SJSA1 (cell line): ENCODE measurements at places on chromosomes 2 and 18. TPM values are rescaled to one million over a fixed set of nuclear protein-coding genes. Genes with fewer than 3 reads are reported as not detected.

DNA sequence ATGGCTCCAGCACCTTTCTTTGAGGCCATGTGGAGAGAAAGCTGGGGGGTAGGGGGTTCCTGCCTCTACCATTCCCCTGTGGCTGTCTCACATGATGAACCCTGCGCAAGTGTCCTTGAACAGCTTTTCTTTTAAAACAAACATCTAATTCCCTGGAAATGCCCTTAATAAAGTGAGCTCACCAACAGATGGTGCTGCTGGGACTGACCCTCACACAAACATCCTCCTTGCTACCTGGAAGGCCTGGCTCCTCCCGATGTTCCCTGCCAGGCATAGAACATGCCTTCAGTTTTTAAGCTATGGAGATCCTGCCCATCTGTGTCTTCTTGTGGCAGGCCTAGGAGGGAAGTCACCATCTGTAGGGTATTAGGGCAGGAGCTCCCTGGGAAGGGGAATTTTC lies 60.7 kb upstream of the GATA6 start:
- peak; percentile 3 for DNase-seq

DNA sequence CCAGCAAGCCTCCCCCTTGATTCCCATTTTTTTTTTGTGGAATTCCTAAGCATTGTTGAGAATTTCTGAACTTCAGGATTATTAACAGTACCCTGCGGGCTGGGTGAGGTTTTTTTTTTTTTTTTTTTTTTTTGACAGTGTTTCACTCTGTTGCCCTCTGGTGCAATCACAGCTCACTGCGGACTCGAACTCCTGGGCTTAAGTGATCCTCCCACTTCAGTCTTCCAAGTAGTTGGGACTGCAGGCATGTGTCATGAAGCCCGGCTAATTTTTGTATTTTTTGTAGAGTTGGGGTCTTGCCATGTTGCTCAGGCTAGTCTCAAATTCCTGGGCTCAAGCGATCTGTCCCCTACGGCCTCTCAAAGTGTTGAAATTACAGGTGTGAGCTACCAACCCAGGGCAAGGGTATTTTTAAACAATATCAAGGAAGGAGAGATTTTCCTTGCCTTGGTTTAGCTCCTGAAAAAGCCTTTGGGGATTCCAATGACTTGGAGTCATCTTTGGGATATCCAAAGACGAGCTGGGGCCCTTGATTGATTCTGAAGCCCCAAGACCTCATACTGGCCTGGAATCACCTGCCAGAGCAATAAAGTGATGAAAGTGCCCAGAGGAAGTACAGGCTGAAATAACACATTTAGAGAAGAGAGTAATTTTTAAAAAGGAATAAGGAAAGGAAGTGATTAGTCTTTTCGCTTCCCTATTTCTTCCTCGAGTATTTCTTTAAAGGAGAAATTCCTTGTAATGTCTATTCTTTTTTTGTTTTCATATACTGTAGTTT lies 240.2 kb downstream of the TGIF1 start:
- no peak for DNase-seq

DNA sequence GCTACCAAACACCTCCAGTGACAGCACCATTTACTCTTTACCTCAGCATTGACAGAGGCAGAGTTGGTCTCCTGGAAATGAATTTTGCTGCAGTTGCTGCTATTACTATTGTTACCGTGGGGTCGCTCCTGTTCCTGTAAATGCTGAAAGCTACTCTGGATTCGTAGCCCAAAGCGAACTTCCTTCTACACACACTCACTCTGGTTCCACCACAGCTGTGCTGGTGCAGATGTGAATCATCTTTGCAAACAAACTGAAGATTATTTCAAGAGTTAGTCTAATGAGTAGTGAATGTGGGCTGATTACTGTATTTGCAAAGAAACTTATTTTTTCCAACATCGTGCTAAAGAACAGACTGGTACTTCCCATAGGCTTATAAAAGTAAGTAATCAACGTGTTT lies 304.0 kb downstream of the LPIN1 start:
- peak; percentile 79 for DNase-seq

DNA sequence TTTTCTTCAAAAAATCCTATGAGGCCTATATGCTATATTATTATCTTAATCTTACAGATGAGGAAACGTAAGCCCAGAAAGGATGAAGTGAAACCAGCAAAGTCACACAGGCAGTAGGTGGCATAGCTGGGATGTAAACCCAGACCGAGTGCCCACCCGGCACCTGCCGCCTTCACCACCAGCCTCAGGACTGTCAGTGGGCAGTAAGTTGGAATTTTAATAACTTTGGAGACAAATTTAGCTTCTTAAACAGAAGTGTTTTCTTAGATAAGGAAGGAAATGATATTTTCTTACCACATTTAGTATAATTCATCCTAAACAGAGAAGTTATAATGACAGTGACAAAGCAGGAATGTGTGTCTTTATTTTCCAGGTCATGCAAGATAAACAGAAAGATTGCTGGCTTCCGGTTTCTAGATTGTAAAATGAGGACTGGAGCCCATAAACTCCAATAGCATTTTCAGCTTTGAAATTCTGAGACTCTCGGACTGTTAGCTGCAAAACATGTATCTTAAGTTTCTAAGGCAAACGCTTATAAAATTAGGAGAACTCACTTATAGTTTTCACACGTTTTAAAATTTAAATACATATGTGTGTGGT lies 59.3 kb downstream of the CD8B2 start:
- no peak for DNase-seq

- DNase-seq, result no peak
Observed at GRCh38 chr2:154452471-154452870, 246.0 kb upstream of the KCNJ3 start.

GRCh38 chr2:167181134-167181533 lies 292.9 kb downstream of the XIRP2 start:
- DNase-seq, result peak; percentile 23

- DNase-seq, result no peak
Observed at GRCh38 chr18:11105463-11105862, 43.9 kb downstream of the PIEZO2 start.

DNA sequence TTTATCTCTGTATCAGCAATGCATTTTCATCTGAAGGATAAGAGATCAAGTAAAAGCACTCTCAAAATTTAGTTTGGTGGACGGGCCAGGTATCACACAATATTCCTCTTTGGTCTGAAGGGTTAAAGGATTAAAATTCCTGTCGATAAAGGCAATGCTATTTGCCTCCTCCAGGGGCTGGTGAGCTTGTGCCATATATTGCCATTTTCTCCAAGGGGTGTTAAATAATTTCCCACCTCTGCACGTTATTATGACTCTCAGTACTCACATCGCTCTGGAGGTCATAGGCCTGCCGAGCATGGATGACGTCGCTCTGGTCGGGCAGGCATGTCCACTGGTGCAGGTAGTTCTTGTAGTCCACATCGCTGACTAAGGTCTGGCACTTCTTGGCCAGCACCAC lies 94.2 kb downstream of the NEB start:
- no peak for DNase-seq

DNA sequence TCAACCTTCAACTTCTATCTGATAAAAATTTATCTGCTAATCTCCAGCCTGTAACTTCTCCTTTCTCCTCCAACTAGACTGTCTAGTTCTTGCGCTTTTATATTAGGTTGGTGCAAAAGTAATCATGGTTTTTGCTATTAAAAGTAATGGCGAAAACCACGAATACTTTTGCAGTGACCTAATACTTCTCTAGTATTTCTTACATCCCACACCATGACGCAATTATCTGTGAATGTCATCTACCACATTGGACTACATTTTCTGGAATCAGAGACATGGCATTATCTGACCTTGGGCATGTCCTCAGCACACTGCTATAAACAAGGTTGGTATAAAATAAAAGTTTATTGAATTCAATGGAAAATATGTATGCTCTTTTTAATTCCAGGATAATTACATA lies 370.2 kb upstream of the LYPD1 start:
- DNase-seq, result no peak

DNA sequence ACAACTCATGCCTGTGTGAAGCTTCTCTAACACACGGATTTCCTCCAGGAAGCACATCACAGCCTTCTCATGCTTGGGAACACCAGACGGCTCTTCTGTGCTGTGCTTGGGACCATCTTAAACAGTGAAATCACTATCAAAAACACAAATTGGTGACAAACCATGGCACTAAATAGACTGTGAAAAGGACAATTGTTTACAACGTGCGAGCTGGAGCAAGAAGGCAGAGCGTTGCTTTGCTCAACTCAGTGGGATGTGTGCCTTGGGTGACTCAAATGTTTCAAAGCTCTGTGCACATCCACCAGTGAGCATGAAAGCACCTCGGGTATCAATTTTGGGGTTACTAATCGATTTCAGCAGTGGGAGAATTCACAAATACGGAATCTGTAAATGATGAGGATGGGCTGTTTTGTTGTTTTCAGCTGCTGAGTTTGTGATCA lies 182.4 kb upstream of the ARL4C start:
- no peak for DNase-seq

- no peak for DNase-seq
Observed at GRCh38 chr2:237092506-237092905, 6.8 kb downstream of the COPS8 start.

- DNase-seq, result no peak
Observed at GRCh38 chr2:162013514-162014475, 60.2 kb downstream of the DPP4 start.

GRCh38 chr2:220703279-220703678 lies 868.8 kb downstream of the EPHA4 start:
- DNase-seq, result no peak

GRCh38 chr18:43013486-43013885 lies 102.0 kb downstream of the RIT2 start:
- no peak for DNase-seq

DNA sequence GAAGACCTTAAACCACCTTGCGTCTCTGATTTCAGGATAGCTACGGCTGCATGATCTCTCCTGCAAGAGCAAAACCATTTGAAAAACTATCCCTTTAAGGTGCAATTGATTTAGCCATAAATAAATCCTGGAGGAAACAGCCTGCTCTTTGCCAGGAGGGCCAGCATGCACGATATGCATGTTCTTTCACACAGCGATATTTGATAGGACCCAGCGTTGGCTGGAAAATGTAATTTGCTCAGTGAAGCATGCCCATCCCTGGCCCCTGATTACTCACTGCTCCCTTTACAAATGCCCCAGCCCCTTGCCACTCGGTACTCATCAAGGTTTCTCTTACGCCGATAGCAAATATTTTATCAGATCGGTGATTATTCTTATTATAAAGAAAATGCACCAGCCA lies 315.4 kb downstream of the CDH2 start:
- DNase-seq, result no peak

- DNase-seq, result no peak
Observed at GRCh38 chr2:38010995-38011394, 65.0 kb downstream of the CYP1B1 start.

- no peak for DNase-seq
Observed at GRCh38 chr2:60837123-60837522, 44.3 kb upstream of the REL start.

DNA sequence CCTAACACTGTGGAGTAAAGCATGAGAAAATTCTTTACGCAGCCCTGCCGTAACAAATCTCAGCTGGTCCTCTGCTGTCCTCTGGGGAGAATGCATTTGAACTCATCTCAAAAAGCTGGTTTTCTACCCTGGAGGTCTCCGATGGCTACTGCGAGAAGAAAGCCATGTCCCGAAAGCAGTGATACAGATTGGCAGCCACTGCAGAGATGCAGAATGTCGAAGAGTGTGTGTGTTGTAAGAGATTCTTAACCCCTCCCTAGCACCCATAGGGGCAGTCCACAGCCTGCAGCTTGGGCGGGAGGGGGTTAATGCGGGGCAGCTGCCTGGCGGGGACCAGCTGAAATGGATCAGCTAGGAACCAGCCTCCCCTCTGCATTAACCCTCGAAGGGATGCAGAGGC lies 235.9 kb downstream of the ZNF516 start:
- DNase-seq, result no peak

- DNase-seq, result no peak
Observed at GRCh38 chr18:79736846-79737245, 57.2 kb downstream of the CTDP1 start.

GRCh38 chr2:33139949-33140348 lies 193.2 kb downstream of the LTBP1 start:
- no peak for DNase-seq

DNA sequence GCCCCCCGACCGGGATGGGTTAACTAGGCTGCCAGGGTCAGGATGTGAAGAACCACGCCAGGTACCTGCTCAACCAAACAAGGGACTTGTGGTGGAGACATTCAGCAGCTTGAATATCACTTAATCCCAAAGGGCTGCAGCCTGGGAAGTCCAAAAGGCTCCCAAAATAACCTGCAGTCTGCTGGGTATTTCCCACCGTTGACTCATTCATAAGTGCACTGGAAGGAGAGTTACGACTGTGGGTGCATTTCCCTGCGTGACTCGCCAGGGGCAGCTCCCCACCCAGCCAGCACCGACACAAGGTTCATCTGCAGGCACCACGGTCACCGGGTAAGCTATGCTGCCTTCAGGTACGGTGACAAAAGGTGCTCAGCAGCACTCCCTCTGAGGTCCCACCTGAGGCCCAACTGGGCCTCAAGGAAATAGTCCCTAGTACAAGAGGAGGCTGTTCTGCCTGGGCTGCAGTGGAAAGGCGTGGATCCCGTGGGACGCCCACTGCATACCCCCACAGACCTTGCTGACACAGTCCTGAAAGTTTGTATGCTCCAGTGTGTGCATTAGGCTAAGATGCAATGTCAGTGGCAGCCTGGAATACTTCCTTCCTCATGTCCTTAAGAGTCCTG lies 86.5 kb downstream of the UXS1 start:
- DNase-seq, result peak; percentile 39

DNA sequence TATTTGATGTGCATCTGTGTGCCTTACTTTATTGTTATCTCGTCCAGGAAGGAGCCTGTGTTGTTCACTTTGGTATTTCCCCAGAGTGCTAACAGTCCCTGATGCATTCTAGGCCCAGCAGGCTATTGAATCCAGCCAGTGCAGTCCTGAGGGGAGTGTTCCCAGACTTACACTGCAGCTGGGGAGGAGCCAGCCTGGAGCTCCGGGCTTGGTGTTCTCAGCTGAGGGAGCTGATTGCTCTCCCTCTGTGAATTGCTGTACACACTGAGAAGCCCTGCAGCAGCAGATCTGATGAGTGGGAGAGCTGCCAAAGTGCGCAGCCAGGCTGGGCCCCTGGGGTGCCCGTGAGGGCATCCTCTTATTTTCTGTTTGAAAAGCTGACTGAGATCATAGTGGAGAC lies 159.2 kb downstream of the GALNT3 start:
- DNase-seq, result no peak

GRCh38 chr18:23523429-23524212 lies 20.3 kb downstream of the RMC1 start:
- DNase-seq, result peak; percentile 34

DNA sequence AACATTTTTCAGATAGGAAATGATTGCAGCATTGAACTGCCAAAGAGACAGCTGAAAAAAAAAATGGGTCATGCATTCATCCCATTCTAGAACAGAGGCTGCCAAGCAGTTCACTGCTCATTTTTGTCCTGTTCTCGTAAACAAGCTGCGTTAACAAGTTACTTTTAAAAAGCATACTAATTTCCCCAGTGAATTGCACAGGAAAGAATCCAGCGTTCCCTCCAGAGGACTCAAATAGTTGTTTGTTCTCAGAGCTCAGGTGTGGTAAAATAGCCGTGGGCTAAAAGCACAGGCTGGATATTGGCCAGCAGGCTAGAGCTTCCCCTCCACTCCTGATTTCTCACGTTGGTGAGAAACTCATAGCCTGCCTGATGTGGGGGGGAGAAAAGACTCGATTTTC lies 76.1 kb upstream of the AQP4 start:
- no peak for DNase-seq

KIAA2012 gene
- 0.03 TPM in 1 of 2 replicates, not detected in the other for total RNA-seq

IRS1 gene
- 11.3 and 19.2 TPM in 2 replicates for total RNA-seq

COLEC12 gene
- total RNA-seq, result 58.8 and 111 TPM in 2 replicates

LDAH gene
- 14.8 and 28.2 TPM in 2 replicates for total RNA-seq

CSRNP3 gene
- not detected in 2 replicates for total RNA-seq

GRHL1 gene
- 1.3 and 2.3 TPM in 2 replicates for total RNA-seq

EML6 gene
- 1.3 TPM in 1 of 2 replicates, not detected in the other for total RNA-seq
